ENCODE measurements at places on chromosomes 11 and 22. TPM values are rescaled to one million over a fixed set of nuclear protein-coding genes. Genes with fewer than 3 reads are reported as not detected.

KDM4D gene
- total RNA-seq, result 0.32 TPM

ZNRF3 gene
- 3.0 TPM for total RNA-seq

DNA sequence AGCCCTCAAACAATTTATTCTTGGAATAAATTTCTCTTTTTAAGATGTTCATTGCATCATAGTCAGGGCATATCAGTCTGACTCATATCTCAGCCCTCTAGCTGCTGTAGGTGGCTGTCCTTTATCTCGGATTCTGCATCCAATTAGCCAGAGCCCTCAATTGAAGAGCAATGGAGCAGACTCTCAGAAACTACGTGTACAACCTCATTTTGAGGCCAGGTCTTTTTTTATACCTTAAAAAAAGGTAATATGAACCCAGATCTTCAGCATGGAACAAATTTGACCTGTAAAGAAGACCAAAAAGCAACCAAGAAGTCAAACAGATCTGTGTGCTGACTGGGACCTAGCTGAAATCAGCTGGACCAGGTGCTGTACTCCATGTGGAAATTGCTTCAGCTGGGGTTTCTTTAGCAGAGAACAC lies 8.7 kb downstream of the OR52A5 start:
- H3K27ac ChIP-seq, result no peak overlapping the region
- no peaks in the 10 kb centered on the region for H3K36me3 ChIP-seq
- no peak overlapping the region for H3K4me3 ChIP-seq
- DNase-seq, result no peak
- no peaks in the 10 kb centered on the region for H3K4me1 ChIP-seq

OR4D5 gene
- total RNA-seq, result 1.9 TPM

DNA sequence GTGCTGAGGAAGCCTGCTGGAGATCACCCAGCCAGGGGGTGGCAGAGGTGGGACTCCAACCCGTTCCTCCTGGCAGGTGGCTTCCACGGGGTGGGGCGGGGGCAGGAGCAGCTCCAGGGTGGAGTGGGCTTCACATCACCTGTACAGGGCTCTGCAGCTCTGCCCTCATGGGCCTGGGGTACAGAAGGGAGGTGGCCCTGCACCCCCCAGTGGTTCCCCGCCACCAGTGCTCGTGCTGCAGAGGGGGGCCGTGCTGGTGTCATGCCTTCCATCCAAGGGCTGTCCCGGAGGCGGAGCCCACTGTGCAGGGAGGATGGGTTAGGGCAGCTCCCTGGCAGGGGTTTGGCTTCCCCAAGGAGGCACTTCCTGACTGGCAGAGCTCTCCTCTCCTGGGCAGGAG lies 76.4 kb upstream of the SHISAL1 start:
- no peaks in the 10 kb centered on the region for H3K4me1 ChIP-seq
- H3K4me3 ChIP-seq, result no peak overlapping the region
- H3K27ac ChIP-seq, result no peak overlapping the region
